ENCODE measurements at places on chromosomes 3 and 15.

DNA sequence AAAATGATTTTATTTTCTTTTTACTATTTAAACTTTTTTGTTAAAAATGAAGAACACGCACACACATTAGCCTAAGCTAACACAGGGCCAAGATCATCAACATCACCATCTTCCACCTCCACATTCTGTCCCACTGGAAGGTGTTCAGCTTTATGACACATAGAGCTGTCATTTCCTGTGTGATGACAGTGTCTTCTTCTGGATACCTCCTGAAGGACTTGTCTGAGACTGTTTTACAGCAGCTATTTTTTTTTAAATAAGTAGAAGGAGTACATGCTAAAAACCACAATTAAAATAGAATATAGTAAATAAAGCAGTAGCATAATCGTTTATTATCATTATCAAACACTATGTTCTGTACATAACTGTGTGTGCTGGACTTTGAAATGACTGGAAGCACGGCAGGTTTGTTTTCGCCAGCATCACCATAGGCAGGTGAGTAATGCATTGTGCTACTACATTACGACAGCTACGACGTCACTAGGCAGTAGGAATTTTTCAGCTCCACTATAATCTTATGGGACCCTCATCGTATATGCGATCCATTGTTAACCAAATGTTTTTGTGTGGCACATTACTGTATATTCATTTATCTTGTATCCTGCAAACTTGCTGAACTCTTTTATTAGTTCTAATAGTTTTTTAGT lies 72.8 kb downstream of the KLF15 start:
- DNase-seq: no peak

DNA sequence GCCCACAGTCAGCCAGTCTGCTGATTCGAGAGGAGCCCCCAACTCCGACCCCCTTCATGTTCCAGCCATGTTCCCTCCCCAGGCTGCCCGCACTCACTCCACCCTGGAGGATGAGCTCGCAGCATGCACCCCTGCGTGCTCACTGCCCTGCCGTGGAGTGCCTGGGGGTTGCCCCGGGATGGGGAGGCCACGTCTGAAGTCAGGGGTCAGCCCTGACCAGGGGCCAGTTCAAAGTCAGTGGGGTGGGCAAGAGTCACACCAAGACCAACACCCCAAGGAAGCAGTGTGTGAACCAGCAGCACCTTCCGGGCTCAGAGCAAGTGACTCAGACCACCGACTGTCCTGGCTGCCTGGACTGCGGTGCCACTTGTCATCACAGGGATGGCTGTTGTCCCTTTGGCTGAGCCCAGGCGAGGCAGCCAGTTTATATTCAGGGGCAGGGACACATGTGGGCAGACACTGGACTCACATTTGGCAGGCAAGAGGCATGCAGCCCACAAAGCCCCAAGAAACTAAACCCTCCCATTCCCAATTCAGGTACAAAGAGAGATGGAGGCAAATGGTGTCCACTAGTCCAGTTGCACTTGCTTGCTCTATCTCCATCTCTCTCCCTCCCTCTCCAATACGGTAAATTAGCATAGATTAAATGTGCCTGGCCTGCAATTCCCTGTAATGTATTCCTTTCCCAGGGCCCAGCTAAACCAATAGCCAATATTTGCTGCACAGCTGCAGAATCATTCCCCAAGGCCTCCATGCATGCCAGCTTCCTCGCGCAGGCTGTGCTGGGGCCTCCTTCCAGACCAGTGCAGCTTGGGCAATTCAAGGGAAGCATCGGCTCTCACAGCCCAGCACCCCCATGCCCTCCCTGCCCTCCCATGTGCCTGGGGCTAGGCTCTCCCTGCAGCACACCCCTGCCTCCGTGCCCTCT lies 135.7 kb upstream of the IQSEC1 start:
- no peak for DNase-seq

DNA sequence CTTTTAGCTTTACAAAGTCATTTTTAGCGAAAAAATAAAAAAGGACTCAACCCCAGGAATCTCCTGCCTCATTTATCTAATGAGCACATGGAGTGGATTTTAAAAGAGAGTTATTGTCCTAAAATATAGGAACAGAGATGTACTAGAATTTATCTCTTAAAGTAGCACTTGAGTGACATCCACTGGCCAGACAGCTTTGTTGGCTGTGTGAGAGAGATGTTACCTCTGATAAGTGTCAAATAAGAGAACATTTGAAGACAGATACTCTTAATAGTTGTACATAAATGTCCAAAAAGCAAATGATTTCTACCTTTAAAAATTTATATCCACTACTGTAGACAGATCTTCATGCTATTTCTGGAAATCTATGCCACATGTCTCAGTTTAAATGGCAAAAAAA lies 12.3 kb upstream of the MFSD1 start:
- DNase-seq: no peak

- no peak for DNase-seq
Measured at GRCh38 chr3:134627831-134628230, 23.0 kb downstream of the KY start.

GRCh38 chr3:156630773-156631093 lies 43.7 kb upstream of the TIPARP start:
- DNase-seq: no peak

DNA sequence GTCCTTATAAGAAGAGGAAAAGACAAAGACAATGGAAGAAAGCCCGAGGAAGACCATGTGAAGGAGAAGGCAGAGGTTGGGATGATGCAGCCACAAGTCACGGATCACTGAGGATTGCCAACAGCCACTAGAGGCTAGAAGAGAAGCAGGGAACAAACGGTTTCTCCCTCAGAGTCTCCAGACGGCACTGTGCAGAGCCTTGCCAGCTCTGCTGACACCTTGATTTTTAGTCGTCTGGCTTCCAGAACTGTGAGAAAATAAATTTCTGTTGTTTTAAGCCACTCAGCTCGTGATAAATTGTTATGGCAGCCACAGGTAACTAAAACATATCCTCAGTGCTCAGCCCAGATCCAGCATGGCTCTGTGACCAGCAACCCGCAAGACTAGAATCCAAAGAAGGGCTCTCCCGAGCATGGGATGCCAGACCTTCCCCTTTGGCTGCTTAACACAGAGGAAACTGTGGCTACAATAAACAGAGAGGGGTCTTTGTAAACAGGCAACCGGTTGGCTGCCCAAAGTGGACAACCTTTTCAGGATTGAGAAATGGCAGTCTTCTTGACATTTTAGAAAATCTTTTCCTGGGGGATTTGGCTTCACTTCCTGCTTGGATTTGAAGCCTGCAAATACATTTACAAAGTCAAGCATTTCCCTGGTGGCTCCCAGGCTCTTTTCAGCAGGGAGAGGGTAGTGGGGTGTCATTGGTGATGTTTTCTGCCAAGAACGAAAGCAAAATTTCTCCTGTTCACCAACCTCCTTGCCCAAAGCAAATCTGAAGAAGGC lies 88.7 kb upstream of the ADPGK start:
- DNase-seq: no peak

GRCh38 chr3:100754563-100755334 lies 45.5 kb downstream of the TFG start:
- no peak for DNase-seq

- no peak for DNase-seq
Measured at GRCh38 chr3:124599147-124599765, 131.0 kb upstream of the UMPS start.

- DNase-seq: no peak
Measured at GRCh38 chr3:10702961-10703740, 112.9 kb upstream of the SLC6A11 start.

DNA sequence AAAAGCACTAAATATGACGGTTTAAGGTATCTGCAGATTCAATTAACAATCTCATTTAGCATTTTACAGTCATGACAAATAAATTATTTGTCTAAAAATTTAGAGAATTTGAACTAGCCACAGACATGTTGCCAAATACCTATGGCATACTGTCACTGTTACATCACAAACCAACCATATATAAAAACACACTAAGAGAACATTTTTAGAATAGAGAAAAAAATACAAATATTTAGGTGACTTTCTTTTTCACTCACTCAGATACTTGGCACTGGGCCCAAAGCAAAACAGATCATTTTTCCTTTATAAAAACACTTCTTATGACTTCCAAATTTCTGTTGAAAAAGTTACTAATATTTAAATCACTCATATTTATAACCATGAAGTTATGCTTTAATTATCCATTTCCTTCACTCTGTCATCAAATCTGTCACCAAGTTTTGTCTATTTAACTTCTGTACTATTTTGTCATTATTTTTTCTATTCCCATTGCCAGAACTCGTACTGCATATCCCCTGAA lies 644.7 kb downstream of the OTOL1 start:
- DNase-seq: no peak

- DNase-seq: no peak
Measured at GRCh38 chr3:10248984-10249748, 907 bp downstream of the TATDN2 start.

DNA sequence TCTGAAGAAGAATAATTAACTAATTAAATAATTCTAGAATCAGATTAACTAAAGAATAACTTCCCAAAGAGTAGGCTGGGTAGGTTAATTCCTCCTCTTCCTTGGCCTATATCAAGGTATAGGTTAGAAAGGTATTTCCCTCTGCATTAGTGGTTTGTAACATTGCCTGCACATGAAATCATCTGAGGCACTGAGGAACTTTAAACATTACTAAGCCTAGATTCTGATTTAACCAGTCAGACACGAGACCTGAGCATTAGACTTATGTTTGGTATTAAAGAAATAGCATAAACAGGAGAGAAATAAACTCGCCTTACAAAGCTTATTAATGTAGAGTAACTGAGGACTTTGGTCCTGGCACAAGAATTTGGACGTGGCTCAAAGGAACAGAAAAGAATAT lies 84.2 kb downstream of the FGF7 start:
- DNase-seq: no peak

- no peak for DNase-seq
Measured at GRCh38 chr3:142243134-142243533, 17.7 kb upstream of the GK5 start.
